Peyer's patch (tissue), 4 donors: ENCODE measurements at places on chromosomes 7 and 10.
A peak's percentile ranks its signal among the peaks of the same experiment; 100 is the strongest.

GRCh38 chr10:79933961-79934360 lies 14.9 kb downstream of the SFTPD start:
- no peak for DNase-seq

- no peak for DNase-seq
Observed at GRCh38 chr7:27678617-27679260, 16.1 kb upstream of the HIBADH start.

DNA sequence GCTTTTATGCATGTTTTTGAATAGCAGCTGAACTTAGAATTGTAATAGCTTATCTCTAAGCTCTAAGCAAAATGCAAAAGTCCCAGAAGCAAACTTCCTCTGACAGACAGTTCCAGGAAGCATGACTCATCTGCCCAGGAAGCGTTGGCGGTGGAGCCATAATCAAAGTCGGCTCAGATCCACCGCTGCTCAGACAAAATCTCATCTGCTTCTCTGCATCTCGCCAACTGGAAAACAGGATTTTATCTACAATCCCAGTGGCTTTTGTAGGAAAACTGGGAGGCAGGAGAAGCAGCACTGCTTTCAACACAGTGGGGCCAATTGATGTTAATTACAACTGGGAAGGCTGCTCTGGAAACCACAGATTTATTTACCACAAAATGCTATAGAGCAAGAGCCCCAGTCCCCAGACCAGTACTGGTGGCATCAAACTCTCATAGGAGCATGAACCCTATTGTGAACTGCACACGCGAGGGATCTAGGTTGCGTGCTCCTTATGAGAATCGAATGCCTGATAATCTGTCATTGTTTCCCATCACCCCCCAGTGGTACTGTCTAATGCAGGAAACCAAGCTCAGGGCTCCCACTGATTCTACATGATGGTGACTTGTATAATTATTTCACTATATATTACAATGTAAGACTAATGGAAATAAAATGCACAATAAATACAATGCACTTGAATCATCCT lies 99.9 kb downstream of the CUBN start:
- peak; percentile 86 for DNase-seq

- DNase-seq = peak; percentile 72
Observed at GRCh38 chr10:112793202-112793921, 156.7 kb upstream of the TCF7L2 start.

- no peak for DNase-seq
Observed at GRCh38 chr10:121678631-121679174, 80.5 kb upstream of the FGFR2 start.

DNA sequence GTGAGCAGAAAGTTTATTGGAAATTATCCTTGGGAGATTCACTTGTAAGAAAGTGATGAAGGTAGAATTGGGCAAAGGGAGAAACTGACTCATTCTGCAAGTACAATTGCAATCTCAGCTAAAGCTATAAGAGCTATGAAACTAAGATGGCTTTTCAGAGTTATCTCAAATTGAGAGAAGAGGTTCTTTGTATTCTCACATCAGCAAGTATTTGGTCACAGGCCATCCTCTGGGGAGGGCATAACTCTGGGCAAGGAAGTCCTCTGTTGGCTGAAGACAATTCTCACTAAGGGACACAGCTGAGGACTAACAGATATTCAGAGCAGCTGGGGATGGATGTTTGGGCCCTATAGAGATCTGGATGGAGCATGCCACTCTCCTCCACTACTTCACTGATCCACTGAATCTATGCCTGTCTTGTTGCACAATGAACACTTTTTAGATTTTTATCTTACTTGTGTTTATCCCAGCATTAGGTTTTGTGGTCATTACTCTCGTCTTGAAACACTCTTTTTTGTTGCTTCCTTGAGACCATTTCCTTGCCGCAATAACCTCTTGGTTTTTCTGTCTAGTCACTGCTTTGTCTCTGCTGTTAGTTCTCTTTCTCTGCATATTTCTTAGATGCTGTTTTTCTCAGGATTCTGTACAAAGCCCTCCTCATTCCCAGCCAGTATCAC lies 115.1 kb downstream of the GNAI1 start:
- no peak for DNase-seq

GRCh38 chr7:20745702-20746101 lies 41.0 kb downstream of the SP8 start:
- DNase-seq = no peak
